ENCODE measurements at places on chromosomes 2 and 18.

- DNase-seq = no peak
These were observed 255.0 kb downstream of the ICOS start for GRCh38 chr2:204191574-204191973.

GRCh38 chr18:79935499-79935898 is 16.0 kb downstream of the SLC66A2 start:
- DNase-seq = no peak

- no peak for DNase-seq
These were observed 72.8 kb upstream of the DTNA start for GRCh38 chr18:34637094-34637801.

DNA sequence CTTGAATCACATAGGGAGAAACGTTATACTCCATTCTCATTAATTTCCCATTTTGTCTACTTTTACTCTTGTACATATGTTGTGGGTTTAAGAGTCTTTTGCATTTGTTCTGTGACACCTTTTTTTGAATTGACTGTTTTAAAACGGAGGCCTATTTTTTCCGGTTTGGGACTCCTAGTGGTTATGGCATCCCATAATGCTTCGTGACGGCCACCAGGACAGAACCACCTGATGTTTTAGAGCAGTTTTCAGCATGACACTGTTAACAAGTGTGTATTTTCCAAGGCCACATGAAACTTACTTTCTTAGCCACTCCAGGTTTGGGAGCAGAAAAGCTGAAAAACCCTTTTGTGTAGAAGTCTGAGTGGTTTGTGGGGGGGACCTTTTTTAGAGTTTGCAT is 8.4 kb downstream of the SOX11 start:
- no peak for DNase-seq

DNA sequence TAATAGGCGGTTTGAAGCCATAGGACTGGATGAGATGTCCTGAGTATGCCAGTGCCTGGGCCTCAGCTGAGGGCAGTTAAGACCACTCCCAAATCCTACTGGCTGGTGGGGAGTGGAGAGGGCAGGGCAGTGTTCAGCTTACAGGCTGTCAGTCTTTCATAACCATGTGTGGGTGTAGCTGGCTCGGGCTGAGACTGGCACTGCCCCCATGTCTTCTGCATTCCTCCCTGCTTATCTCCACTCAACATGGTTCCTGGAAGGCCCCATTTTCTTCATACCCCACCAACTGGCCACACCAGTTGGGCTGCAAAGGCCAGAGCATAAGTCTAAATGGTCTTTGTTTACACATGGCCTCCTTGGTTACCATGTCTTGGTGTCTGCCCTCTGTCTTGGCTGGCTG is 17.2 kb upstream of the IL37 start:
- DNase-seq = no peak

DNA sequence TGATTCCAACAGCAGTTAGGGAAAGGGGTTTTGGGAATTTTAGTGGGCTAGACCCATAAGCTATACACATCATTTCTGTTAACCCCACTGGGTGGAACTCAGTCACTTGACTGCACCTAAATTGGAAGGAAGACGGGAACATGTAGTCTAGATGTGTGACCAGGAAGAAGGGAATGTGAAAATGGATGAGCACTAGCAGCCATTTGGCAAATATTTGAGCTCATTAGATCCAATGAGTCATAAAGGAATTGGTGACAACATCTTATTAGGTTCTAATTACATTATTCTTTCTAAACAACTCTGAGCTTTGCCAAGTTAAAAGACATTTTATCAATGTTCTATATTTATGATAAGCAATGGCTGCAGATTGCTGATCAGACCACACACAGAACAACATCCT is 400.6 kb downstream of the IRS1 start:
- no peak for DNase-seq

DNA sequence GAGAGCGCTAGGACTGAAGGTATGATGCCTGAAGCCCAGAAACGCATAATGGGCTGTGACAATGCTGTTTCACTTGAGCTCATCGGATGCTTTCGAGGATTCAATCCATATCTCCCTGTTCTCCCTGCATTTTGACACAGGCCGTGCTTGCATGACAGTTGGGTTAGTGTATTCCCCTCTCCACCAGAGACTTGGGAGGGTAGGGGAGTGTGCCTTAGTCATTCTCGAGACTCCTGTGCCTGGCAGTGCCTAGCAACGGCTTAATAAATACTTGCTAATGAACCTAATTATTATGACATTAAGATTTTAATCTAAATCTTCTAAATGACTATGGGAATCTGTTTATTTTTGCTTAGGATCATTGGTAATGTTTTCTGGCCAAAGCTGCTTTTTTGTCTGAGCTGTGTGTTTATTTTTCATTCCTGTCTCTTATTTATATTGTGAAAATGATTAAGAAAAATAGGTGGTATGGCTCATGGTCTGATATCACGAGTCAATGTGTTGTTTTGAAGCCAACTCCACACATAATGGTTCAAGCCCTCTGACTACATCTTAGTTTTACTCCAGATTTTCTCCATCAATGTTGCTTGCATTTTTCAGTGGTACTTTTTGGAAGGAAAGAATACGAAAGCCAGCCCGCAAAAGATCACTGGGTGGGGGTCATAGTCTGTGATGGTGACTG is 61.3 kb downstream of the NEDD4L start:
- no peak for DNase-seq

DNA sequence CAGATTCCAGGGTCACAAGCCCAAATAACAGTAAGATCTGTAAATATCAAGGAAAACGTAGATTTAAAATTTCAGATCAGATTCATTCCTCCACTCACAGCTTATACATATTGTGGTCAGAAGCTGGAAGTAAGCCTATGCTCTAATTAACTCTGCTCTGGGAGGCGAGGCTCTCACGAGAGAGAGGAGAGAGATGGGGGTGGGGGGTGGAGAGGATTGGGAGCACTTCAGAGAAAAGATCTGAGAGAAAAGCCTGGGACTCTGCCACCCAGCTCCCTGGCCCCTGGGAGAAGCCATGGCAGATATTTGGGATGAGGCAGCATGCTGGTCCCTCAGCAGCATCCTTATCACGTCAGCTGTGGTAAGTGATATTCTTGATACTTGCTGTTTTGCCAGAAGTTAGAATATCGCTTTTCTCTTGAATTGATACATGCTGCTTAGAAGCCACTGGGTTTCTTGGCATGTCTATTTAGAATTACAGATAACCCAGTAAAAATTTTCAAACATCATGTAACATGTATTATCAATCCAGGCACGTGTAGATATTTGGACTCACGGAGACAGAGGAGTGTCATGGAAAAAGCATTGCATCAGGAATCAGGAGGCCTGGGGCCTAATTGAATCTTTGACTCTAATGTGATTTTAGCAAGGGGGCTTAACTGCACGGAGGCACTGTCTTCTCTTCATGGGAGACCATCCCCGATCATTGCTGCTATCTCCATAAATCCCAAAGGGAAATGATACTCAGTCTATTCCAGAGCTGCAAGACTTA is 265.4 kb downstream of the HRH4 start:
- DNase-seq = no peak

DNA sequence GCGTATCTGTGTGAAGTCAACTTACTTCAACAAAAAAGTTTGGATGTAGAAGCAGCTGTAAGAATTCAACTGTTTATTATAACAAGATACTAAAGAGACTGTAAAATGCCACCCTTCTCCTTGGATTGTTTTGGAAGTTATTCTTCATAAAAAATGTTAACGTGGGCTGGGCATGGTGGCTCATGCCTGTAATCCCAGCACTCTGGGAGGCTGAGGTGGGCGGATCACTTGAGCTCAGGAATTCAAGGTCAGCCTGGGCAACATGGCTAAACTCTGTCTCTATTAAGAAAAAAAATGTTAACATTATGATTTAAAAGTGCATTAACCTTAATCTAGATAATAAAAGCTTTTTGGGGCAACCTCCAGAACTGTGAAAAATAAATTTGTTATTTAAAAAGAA is 7.7 kb downstream of the CIAO1 start:
- DNase-seq = no peak

DNA sequence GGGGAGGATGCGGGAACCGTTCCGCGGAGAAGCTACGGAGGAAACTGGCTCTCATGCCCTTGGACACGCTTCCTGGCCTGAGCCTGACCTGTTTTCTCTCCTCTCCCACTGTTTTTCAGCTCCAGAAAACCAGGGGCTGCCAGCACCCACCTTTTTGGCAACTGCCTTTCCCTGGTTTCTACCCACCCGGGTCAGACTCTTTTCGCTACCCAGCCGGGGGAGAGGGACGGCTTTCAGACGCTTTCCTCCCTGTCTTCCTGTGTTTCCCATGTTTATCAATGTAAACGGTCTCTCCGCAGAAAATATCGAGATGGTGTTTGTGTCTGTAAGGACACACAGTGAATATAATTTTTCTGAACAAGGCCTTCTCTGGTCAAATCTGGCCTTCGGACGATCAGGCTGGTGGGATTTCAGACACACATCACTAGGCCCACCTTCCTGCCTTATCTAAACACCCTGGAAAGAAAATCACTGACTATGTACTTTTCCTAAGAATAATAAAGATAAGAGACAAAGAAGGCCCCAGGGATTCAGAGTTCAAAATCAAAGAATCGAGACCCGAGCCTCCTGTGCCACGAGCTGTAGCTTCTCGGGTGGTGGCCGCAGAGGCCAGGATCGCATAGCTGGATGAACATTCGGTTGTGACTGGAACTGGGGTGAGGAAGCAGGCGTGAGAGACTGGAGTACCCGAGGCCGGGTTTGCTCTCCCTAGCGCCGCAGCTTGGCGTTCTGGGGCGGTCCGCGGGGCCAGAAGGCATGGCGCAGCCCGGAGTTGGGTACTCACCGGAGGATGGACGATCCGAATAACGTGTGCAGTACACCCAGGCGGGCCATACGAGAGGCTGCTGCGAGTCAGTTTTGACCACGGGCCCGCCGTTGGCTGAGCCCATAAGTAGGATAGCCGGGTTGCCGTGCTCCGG is 1.7 kb downstream of the EN1 start:
- DNase-seq = no peak

DNA sequence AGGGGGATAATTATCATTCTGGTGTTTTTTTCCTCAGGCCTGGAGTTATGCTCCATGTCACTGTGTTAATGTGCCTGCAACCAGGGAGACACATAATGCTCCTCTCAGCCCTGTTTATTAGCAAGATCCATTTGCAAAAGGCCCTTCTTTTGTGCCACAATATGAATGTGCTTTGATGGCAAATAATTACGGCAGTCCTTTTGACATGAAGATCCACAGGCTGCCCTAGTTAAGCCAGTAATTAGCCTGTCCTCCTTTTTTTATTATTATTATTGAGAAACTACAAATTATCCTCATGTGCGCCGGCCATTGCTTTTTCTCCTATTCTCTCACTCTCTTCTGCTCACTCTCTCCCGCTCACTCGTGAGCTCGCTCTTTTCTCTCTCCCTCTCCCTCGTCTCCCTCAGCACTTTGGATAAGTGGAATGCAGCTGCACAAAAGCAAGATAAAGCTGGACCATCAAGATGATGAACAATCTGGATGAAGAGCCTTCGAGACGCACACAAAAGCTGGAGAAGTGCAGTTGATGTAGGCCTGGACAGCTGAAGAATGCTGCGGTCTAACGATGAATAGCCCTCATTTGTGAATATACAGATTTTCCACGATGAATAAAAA is 762.3 kb downstream of the BCL11A start:
- DNase-seq = no peak

- no peak for DNase-seq
These were observed 17.6 kb downstream of the MYL12B start for GRCh38 chr18:3279201-3280185.

- DNase-seq = peak; percentile 97
These were observed 42.1 kb downstream of the MTCL1 start for GRCh38 chr18:8747440-8747937.

DNA sequence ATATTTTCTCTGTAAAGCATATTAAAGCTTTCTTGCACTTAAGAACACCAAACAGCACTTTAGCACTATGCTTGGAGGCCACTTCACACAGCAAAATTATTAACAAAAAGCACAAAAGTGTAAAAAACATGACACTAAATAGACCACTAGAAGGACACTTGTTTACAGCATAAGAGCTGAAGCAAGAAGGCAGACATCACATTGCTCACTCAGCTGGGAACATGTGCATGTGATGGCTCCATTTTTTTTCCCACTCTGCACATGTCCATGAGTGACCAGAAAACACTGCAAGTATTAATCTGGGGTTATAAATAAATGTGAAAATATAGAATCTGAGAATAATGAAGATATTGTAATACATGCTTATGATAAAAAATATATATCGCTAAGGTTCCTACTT is 103.1 kb upstream of the MAPRE2 start:
- no peak for DNase-seq

All from GM04503 (cell line).